Transverse colon (tissue), 4 donors: ENCODE measurements at places on chromosomes 5 and 9. TPM values are rescaled to one million over a fixed set of nuclear protein-coding genes. Genes with fewer than 3 reads are reported as not detected.

Gene SLC1A1
- total RNA-seq = 23.7 TPM

DNA sequence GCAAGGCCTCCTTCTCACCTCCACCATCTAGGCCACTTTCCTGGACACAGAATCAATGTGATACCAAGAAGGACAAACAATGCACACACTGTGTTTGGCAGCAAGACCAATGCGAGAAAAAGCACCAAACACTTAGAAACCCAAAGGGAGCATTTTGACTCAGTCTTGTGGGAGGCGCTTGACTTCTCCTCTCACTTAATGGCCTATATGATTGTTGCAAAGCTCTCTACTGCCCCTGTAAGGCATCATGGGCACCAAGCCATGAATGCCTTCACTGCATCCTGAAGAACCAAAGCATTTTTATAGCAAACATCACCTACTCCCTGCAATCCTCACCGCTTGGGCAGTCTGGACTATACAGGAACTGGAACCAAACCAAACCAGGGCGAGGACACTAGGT lies 57.5 kb downstream of the CDH6 start:
- no peak for DNase-seq

- no peak for DNase-seq
Observed at GRCh38 chr5:143206196-143207053, 197.1 kb downstream of the NR3C1 start.

DNA sequence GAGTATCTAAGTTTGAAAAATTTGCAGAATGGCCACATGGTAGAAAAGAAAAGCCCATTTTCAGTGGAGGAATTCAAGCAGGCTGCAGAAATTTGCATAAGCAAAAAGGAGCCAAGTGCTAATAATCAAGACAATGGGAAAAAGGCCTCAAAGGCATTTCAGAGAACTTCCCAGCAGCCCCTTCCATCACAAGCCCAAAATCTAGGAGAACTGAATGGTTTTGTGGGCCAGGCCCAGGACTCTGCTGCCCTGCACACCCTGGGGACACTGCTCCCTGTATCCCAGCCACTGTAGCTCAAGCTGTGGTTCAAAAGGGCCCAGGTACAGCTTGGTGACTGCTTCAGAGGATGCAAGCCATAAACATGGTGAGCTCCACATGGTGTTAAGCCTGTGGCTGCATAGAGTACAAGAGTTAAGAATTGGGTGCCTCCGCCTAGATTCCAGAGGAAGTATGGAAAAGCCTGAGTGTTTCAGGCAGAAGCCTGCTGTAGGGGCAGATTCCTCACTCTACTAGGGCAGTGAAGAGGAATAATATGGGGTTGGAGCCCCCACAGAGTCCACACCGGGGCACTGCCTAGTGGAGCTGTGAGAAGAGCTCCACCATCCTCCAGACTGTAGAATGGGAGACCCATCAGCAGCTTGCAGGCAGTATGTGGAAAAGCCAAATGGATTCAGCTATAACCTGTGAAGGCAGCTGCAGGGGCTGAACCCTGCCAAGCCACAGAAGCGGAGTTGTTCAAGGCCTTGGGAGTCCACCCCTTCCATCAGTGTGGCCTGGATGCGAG lies 720.7 kb upstream of the CTNND2 start:
- DNase-seq = no peak

Gene GPR107
- total RNA-seq = 33.7 TPM

DNA sequence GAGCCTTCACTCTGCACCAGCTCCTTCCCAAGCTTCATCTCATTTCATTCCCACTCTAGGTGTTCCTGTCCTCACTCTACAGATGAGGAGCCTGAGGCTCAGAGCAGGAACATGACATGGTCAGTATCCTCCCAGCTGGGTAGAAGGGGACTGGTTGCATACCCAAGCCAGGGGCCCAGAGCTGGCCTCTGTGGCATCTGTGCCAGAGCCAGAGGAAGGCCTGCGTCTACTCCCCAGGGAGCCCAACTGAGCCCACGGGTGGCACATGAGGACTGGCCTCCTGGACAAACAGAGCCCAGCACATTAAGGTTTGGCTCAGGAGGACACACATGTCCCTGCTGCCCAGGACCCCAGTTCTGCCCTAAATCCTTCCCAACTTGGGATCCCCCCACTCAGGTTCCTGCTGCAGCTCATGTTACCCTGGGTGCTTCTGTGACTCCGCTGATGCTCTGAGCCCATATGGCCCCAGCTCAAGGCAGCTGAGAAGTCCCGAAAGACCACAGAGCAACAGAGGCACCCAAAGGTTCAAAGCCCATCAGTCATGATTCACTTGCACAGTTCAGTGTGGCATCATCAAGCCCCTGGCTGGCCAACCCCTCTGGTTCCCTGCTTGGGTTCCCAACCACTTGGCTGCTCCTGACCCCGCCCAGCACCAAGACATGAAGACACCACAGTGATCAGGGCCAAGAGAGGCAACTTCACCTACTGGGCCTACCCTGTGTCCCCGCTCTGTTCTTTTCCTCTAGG lies 8.5 kb upstream of the NEURL1B start:
- DNase-seq = no peak

GRCh38 chr5:60563696-60564324 lies 136.2 kb downstream of the DEPDC1B start:
- DNase-seq = no peak

DNA sequence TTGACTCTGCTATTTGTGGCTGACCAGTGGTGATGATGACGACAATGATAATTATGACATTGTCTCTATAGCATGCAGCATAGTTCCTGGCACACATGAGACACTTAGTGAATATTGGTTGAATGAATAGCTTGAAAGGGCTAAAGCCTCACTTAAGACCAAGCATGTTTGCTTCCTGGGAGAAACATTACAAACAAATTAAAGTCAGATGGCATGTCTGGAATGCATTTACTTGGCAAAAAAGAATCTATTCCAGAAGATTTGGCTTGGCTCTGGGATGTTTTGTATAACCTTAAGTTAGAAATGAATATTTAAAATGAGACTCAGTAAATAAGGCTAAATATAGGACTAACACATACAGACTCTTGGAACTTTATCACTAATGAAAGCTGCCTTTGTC lies 21.6 kb downstream of the GAS1 start:
- DNase-seq = no peak

Gene SARDH
- total RNA-seq = 0.68 TPM

Gene SPINK5
- total RNA-seq = 5.2 TPM
